Esophagus muscularis mucosa (tissue), 4 donors: ENCODE measurements at places on chromosomes 7 and 10. TPM values are rescaled to one million over a fixed set of nuclear protein-coding genes. Genes with fewer than 3 reads are reported as not detected.

SRI gene
- 46.3 TPM for total RNA-seq

TNPO3 gene
- 36.8 TPM for total RNA-seq

RARRES2 gene
- total RNA-seq, result 177 TPM

ASB10 gene
- total RNA-seq, result not detected

CALHM3 gene
- not detected for total RNA-seq

CALML5 gene
- not detected for total RNA-seq

PRPS1L1 gene
- total RNA-seq, result not detected

DLX6 gene
- not detected for total RNA-seq

- no peaks in the 10 kb centered on the region for H3K27me3 ChIP-seq
- H3K4me3 ChIP-seq, result no peak overlapping the region
- peaks cover 32% of the 10 kb centered on the region for H3K4me1 ChIP-seq
- H3K27ac ChIP-seq, result peak overlapping the region; percentile 75
- DNase-seq, result no peak
Observed at GRCh38 chr10:14648946-14649345, 125.8 kb downstream of the FAM107B start.

DNA sequence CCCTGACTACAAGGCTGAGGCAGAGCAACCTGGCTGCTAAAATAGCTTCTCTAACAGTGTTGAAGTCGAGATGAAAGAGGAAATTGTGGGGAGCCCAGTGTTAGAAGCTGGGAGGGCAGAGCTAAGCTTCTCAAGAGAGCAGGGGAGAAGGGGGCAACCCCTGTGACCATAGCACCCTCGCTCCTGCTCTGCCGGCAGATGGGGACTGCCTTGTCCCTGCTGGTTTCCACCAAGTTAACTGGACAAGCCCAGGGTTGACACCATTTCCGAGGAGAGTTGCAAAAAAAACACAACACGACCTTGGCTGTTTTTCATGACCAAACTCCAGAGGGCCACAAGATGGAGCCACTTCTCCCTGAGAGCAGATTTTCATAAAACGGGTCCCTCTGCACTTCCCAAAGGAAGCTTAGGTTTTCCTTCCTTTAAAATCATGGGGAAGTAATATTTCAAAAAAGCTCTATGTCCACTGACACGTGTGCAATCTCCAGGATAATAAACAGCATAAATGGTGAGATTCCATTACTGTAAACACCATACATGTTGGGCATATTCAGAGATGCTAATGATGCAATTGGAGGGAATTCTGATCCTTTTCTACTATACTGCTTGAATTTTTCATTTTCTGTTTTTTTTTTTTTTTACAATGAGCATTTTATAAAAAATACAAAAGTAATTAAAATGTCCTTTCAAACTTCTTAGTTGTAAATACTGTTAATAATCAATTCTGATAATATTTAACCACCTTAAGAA lies 140.4 kb downstream of the PIP4K2A start:
- no peak for DNase-seq
- no peaks in the 10 kb centered on the region for H3K27me3 ChIP-seq
- H3K4me1 ChIP-seq, result no peaks in the 10 kb centered on the region

- H3K27me3 ChIP-seq, result no peaks in the 10 kb centered on the region
- no peak overlapping the region for H3K27ac ChIP-seq
- DNase-seq, result no peak
- no peak overlapping the region for H3K4me3 ChIP-seq
Observed at GRCh38 chr10:104104926-104105325, 17.0 kb upstream of the SFR1 start.

- DNase-seq, result peak; percentile 91
- H3K27ac ChIP-seq, result no peak overlapping the region
- no peaks in the 10 kb centered on the region for H3K27me3 ChIP-seq
- no peaks in the 10 kb centered on the region for H3K36me3 ChIP-seq
Observed at GRCh38 chr10:49359349-49360270, 36.3 kb downstream of the DRGX start.

DNA sequence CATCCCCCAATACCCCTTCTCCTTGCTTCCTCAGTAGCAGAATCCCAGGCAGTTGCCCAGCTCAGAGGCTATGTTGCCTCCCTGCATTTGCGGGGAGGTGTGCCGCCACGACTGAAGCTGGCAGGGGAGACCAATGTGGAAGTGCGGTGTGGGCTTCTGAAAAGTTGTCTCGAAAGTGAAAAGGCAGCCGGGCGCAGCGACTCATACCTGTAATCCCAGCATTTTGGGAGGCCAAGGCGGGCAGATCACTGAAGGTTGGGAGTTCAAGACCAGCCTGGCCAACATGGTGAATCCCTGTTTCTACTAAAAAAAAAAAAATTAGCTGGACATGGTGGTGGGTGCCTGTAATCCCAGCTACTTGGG lies 15.9 kb upstream of the PFKFB3 start:
- peaks cover 27% of the 10 kb centered on the region for H3K4me1 ChIP-seq
- no peak for DNase-seq
- no peak overlapping the region for H3K4me3 ChIP-seq
- no peaks in the 10 kb centered on the region for H3K36me3 ChIP-seq

DNA sequence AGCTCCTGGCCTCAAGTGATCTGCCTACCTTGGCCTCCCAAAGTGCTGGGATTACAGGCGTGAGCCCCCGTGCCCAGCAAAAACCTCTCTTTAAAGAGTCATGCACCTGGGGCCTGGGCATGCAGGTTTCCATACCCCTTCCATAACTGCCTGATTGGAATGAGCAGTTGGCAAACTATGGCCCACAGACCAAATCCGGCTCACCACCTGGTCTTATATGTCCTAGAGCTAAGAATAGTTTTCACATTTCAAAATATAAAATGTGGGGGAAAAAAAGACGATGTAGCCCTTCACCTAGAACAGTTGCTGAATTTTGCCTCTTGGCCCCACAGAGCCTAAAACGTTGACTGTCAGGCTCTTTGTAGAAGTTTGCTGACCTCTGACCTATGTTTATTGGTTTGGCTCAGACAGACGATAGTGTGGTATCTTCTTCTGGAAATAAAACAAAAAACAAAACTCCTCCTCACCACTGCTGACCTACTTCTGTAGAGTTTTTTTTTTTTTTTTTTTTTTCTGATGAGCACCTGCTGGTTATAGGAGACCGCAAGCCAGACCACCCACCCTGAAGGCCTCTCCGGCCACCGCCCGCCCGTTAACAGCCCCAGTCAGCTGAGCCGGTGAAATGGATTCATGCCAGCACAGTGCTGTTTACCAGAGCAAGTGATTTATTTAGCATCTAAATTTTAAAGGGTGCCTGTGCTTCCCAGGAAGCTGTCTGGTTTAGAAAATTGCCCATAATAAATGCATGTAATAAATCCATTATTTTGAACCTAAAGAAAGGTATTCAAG lies 33.5 kb upstream of the SFRP5 start:
- no peak overlapping the region for H3K4me3 ChIP-seq
- H3K4me1 ChIP-seq, result no peaks in the 10 kb centered on the region
- H3K36me3 ChIP-seq, result no peaks in the 10 kb centered on the region
- no peak overlapping the region for H3K27ac ChIP-seq
- no peaks in the 10 kb centered on the region for H3K27me3 ChIP-seq

GRCh38 chr10:43218951-43219837 lies 47.7 kb downstream of the RASGEF1A start:
- no peak overlapping the region for H3K4me3 ChIP-seq
- no peaks in the 10 kb centered on the region for H3K36me3 ChIP-seq
- no peaks in the 10 kb centered on the region for H3K4me1 ChIP-seq
- no peak for DNase-seq
- H3K27me3 ChIP-seq, result no peaks in the 10 kb centered on the region

DNA sequence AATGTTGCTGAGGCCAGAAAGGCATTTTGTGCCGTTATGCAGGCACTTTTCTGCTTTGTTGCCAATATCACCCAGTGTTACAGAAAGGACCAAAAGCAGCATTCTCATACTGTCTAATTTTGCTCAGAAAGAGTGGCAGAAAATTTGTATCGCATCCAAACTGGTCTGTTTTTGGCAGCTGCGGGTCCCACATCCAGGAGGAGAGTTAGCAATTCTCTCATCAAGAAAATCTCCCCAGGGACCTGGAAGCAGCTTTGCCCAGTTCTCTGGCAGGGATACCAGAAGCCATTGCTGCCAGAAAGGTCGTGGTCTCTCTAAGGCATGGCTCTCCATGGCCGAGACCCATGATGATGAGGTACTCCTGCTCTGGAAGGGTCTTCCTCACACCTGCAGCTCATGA lies 489.2 kb upstream of the ZMIZ1 start:
- H3K27ac ChIP-seq, result peak overlapping the region; percentile 5
- H3K4me1 ChIP-seq, result peaks cover 11% of the 10 kb centered on the region
- no peak for DNase-seq
- no peaks in the 10 kb centered on the region for H3K27me3 ChIP-seq
- H3K36me3 ChIP-seq, result no peaks in the 10 kb centered on the region

- no peak overlapping the region for H3K27ac ChIP-seq
- H3K27me3 ChIP-seq, result no peaks in the 10 kb centered on the region
- peaks cover 68% of the 10 kb centered on the region for H3K4me1 ChIP-seq
Observed at GRCh38 chr7:50728184-50728583, 54.5 kb downstream of the GRB10 start.

- no peaks in the 10 kb centered on the region for H3K36me3 ChIP-seq
- no peaks in the 10 kb centered on the region for H3K4me1 ChIP-seq
- H3K4me3 ChIP-seq, result no peak overlapping the region
- no peak for DNase-seq
Observed at GRCh38 chr10:91017198-91017597, 96.3 kb upstream of the ANKRD1 start.

- no peak for DNase-seq
- H3K27me3 ChIP-seq, result no peaks in the 10 kb centered on the region
- peaks cover 25% of the 10 kb centered on the region for H3K4me1 ChIP-seq
- no peak overlapping the region for H3K4me3 ChIP-seq
Observed at GRCh38 chr7:139427029-139427420, 56.4 kb downstream of the KLRG2 start.

GRCh38 chr7:4854916-4855315 lies 6.9 kb downstream of the PAPOLB start:
- H3K27me3 ChIP-seq, result no peaks in the 10 kb centered on the region
- H3K36me3 ChIP-seq, result no peaks in the 10 kb centered on the region
- H3K27ac ChIP-seq, result no peak overlapping the region
- no peak for DNase-seq

DNA sequence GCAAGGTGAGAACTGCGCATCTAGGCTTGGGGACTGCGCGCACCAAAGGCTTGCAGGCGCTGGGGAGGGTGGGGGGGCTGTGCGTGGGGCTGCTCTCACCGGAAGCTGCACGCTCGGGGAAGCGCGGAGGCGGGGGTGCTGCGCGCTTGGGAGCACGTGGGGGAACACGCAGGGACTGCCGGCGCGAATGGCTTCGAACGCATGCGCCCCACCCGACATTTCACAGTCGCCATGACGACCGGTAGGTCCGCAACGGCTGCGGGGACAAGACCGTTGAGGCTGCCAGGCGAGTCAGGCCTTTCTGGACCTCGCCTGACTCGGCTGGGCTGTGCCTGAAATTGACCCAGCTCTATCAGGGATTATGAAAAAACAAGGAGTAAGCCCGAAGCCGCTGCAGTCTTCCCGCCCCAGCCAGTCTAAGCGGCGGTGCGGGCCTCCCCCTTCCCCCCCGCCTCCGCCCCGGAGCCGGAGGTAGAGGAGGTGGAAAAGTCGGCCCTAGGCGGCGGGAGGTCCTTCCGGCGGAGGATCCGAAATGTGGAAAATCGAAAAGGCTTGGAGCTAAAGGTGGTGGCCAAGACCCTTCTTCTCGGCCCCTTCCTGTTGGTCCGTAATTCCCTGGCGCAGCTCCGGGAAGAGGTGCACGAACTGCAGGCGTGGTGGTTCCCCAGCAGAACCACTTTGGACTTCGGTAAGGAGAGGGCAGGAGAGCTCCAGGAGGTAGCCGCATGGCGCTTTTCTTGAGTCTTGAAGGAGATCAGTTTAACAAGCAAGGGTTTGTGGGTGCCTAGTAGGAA lies 34.9 kb upstream of the STEAP1 start:
- H3K27ac ChIP-seq, result no peak overlapping the region
- no peaks in the 10 kb centered on the region for H3K36me3 ChIP-seq
- H3K27me3 ChIP-seq, result peaks cover 16% of the 10 kb centered on the region

GRCh38 chr7:41735206-41735605 lies 32.3 kb upstream of the INHBA start:
- DNase-seq, result no peak
- no peak overlapping the region for H3K4me3 ChIP-seq
- H3K27me3 ChIP-seq, result no peaks in the 10 kb centered on the region
- H3K36me3 ChIP-seq, result no peaks in the 10 kb centered on the region
- H3K27ac ChIP-seq, result no peak overlapping the region

GRCh38 chr10:6411436-6411835 lies 168.6 kb downstream of the PRKCQ start:
- no peak overlapping the region for H3K4me3 ChIP-seq
- no peaks in the 10 kb centered on the region for H3K27me3 ChIP-seq
- no peaks in the 10 kb centered on the region for H3K36me3 ChIP-seq
- no peak for DNase-seq
- H3K27ac ChIP-seq, result no peak overlapping the region
- H3K4me1 ChIP-seq, result peaks cover 22% of the 10 kb centered on the region

GRCh38 chr7:59079-60016 lies 133.0 kb upstream of the FAM20C start:
- no peak overlapping the region for H3K27ac ChIP-seq
- no peak for DNase-seq
- no peak overlapping the region for H3K4me3 ChIP-seq
- no peaks in the 10 kb centered on the region for H3K36me3 ChIP-seq
- no peaks in the 10 kb centered on the region for H3K27me3 ChIP-seq
